ENCODE measurements at places on chromosomes 2 and 18.
A peak's percentile ranks its signal among the peaks of the same experiment; 100 is the strongest.

GRCh38 chr18:28177828-28178635, 1.1 kb upstream of the CDH2 start:
- peak; percentile 91 for DNase-seq

- DNase-seq: peak; percentile 95
Measured at GRCh38 chr2:199310771-199311585, 146.8 kb downstream of the SATB2 start.

GRCh38 chr18:3248062-3248657, 559 bp downstream of the MYL12A start:
- peak; percentile 74 for DNase-seq

DNA sequence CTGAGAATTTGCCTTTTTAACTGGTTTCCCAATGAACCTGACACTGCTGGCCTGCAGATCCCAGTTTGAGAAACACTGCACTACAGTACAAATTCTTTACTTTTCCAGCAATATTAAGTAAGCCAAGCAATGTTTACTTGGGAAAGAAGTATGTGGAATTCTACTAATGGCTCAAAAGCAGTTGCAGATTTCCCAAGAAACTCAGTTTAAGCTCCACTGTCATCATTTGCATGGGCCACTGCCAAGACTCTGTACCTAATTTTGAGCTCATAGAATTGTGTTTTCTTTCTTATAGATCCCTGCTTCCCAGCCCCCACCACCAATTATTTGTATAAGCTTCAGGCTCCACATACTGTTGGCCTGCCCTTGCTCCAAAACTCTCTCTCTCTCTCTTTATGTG, 676.1 kb downstream of the RNF144A start:
- DNase-seq: peak; percentile 23

DNA sequence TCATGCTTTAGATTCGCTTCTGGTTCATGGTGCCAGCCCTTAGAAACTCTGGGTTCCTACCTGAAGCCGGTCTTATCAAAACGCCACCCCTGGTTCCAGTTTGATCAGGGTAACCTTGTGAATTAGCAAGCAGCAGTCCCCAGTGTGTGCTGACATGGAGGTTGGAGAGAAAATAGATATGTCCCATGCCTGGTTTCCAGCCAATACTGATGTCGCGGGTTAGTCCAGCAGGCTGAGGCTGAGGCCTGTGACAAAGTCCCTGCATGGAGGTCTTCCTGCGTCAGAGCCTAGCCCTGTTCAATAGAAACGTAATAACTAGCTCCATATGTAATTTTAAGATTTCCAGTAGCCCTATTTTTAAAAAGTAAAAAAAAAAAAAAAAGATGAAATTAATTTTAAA, 28.2 kb downstream of the LPIN1 start:
- DNase-seq: no peak

GRCh38 chr2:217714287-217714751, 288.5 kb downstream of the TNS1 start:
- no peak for DNase-seq

Data from NCI-H69 (cell line).